ENCODE measurements at places on chromosomes 2 and 18.

DNA sequence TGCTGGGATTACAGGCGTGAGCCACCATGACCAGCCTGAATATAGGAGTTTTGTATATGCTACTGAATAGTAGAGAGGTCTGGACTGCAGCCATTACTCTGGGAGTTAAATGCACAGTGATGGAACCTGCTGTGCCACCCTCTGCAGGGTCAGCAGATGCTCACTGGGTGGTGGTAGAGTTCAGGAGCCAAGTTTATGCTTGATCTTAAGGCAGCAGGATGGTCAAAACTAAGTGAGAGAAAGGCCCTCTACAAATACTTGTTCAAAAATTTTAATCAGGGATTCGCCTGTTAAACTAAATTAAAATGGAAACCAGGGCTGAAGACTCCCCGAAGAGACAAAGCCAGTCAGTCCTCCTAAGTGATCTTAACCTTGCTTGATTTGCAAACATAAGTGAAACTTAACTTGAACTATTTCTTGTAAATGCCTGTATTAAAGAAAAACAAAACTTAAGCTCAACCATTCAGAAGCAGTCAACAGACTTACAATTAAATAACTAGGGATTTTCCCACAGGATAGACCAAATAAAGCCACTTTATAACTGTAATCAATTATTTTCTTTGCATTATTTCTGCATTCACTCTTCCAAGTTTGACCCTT lies 4.2 kb upstream of the WDFY1 start:
- DNase-seq = no peak

DNA sequence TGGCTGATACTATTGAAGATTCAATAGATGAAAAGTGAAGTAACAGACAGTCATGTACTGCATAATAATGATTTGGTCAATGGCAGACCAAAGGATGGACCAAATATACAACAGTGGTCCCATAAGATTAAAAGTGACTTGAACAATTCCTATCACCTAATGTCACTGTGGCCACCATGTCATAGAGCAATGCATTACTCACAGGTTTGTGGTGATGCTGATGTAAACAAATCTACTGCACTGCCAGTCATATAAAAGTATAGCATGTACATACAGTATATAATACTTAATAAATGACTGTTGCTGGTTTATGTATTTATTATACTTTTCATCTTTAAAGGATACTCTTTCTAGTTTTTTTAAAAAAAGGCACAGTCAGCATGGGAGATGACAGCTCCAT lies 99.9 kb downstream of the USP34 start:
- no peak for DNase-seq

- DNase-seq = no peak
These were observed 147.7 kb downstream of the ZNF516 start for GRCh38 chr18:76347341-76347740.

- DNase-seq = no peak
These were observed 186.1 kb upstream of the SALL3 start for GRCh38 chr18:78793313-78794070.

- DNase-seq = no peak
These were observed 146.0 kb downstream of the SETBP1 start for GRCh38 chr18:44826418-44827259.

DNA sequence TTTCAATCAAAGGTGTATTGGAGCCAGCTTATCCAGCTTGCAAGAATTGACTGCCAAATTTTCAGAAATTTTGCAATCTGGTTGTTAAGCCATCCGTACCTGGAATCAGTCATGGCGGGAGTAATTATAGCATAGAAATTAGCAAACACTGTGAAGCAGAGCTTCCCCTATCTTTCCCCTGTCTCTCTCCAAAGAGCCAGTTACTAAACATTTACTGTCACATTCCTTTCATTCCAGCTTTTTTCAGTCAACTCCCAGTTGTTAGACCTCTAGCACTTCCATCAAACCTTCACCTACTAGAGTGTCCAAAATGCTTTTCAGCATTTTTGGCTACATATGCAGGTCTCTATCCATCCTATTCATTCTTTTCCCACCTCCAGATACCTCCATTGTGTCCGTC lies 137.4 kb downstream of the MC4R start:
- DNase-seq = no peak

DNA sequence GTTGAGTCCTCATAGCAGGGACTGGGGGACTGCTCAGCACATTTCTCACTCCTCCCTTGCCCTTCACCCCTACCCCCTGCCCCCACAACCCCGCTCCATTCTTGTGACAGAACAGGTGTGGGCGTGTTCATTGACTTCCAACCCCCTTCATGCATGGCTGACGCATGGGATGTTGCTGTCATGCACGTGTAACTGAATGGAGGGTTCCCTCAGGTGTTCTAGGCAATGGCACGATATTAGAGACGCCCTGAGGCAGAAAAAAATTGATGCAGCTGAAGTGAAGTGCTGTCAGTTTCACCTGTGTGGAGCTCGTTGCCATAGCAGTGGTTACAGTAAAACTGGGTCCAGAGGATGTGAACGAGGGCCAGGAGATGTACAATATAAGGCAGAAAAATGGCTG lies 6.5 kb upstream of the THOC1 start:
- DNase-seq = no peak

DNA sequence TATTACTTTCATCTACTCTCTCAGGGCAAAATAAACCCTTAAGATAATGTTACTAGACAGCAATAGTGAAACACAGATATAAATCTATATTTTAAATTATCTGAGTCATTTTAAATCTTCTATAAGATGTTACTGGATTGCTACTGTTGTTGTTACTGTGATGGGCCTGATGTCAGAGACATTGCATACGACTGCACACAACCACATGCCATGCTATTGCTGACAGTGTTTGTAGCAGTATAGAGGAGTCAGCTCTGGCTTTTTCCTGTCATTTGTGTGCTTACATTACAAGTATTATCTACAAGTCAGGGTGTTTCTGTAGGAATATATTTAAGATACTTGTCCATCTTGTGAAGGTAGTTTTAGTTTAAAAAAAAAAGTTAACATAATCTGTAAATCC lies 63.9 kb downstream of the CCDC148 start:
- no peak for DNase-seq

GRCh38 chr2:236600892-236601291 lies 31.3 kb downstream of the ACKR3 start:
- no peak for DNase-seq

DNA sequence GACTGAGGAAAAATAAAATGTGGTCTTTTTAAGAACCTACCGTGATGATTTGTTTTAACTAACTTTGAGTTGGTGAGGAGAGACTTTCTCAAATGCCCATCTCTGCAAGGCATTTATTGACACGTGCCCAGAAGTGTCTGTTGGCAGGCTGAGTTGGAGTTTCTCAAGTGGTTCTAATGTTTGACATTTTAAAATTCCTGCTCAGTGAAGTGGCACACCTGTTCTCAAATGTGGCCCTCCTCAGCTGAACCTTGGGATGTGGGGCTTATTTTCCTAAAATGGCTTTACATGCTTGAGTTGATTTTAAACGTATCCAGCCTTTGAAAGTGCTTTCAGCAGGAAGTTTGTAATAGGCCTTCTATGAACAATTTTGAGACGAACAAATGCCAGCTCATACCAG lies 876 bp upstream of the CAVIN2 start:
- DNase-seq = no peak

GRCh38 chr2:230068016-230068650 lies 591 bp downstream of the SLC16A14 start:
- DNase-seq = no peak

- no peak for DNase-seq
These were observed 17.5 kb downstream of the ACAA2 start for GRCh38 chr18:49795612-49796552.

GRCh38 chr2:224817676-224818075 lies 101.5 kb upstream of the CCDC195 start:
- DNase-seq = no peak

GRCh38 chr2:236745420-236746210 lies 176.0 kb downstream of the ACKR3 start:
- DNase-seq = no peak

- DNase-seq = no peak
These were observed 23.9 kb upstream of the EPAS1 start for GRCh38 chr2:46273225-46273863.

DNA sequence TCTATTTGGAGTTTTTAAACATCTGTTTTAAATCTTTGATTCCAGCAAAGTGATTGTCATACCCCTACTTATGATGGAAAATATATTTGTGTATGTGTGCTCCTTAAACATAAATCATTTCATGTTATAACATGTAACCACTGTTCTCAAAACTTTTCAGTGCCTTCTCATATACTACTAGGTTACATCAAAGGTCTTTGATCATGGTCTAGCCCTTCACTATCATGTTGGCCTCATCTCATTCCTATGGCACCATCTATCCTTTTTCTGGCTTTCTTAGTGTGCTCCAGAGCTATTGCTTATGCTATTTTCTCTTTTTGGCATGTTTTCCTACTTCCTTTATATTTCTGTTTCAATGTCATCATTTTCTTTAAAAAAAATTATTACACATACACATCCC lies 367.9 kb upstream of the SLC39A10 start:
- DNase-seq = no peak

GRCh38 chr18:44156776-44157335 lies 523.8 kb upstream of the SETBP1 start:
- DNase-seq = no peak

- no peak for DNase-seq
These were observed 40.7 kb downstream of the INPP4A start for GRCh38 chr2:98485453-98485755.

- no peak for DNase-seq
These were observed 12.7 kb downstream of the KCNF1 start for GRCh38 chr2:10924441-10924840.

DNA sequence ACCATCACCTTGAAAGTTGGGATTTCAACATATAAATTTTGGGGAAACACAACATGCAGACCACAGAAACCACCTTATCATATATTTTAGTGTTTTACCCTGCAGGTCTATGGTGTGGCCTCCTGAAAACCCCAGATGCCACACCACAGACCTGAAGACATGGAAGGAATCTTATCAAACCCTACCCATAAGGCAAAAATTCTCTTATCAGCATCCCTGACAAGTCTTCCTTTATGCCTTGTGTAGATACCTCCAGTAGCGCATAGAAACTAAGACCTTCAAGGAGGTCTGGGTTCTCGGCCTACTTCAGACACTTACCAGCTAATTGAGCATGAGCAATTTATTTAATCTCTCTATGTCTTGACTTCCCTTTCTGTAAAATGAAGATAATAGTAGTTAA lies 59.1 kb upstream of the SLC14A2 start:
- no peak for DNase-seq

Measured in stimulated activated CD8-positive, alpha-beta memory T cell treated with anti-CD3 and anti-CD28 coated beads, Interleukin-15, amount 100 ng/mL, for 1 hour (primary cell).